ENCODE measurements at places on chromosomes 12 and 14. TPM values are rescaled to one million over a fixed set of nuclear protein-coding genes. Genes with fewer than 3 reads are reported as not detected.

DNA sequence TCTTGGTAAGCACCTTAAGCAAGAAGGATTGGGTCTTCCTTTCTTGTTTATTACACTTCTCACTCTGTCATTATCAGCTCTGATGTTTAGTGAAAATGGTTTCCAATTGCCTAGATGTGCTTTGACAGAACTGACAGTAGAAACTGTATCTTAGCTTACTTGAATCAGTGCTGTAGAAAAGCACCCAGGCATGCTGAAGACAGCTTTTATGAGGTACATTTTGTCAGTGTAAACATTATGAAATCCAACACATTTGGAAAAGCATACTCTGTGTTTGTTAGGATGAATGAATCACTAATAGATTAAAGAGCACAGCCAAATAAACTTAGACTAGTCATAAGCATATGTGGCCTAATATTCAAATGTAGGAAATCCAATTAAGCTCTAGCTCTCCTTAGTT, 290.2 kb upstream of the NPAS3 start:
- no peaks in the 10 kb centered on the region for H3K27me3 ChIP-seq
- no peaks in the 10 kb centered on the region for H3K36me3 ChIP-seq
- H3K4me3 ChIP-seq, result no peak overlapping the region
- no peak for DNase-seq
- no peaks in the 10 kb centered on the region for H3K4me1 ChIP-seq
- H3K27ac ChIP-seq, result no peak overlapping the region

GRCh38 chr12:52258335-52258901, 16.0 kb upstream of the KRT86 start:
- no peak overlapping the region for H3K27ac ChIP-seq
- peaks cover 18% of the 10 kb centered on the region for H3K36me3 ChIP-seq
- peaks cover 60% of the 10 kb centered on the region for H3K27me3 ChIP-seq
- no peak overlapping the region for H3K4me3 ChIP-seq

The SSTR1 gene
- 1.9 TPM for total RNA-seq

- peaks cover 2% of the 10 kb centered on the region for H3K27me3 ChIP-seq
- no peak overlapping the region for H3K4me3 ChIP-seq
- DNase-seq, result no peak
- no peaks in the 10 kb centered on the region for H3K4me1 ChIP-seq
- no peaks in the 10 kb centered on the region for H3K36me3 ChIP-seq
These were observed 171.9 kb downstream of the EMP1 start for GRCh38 chr12:13368431-13368830.

DNA sequence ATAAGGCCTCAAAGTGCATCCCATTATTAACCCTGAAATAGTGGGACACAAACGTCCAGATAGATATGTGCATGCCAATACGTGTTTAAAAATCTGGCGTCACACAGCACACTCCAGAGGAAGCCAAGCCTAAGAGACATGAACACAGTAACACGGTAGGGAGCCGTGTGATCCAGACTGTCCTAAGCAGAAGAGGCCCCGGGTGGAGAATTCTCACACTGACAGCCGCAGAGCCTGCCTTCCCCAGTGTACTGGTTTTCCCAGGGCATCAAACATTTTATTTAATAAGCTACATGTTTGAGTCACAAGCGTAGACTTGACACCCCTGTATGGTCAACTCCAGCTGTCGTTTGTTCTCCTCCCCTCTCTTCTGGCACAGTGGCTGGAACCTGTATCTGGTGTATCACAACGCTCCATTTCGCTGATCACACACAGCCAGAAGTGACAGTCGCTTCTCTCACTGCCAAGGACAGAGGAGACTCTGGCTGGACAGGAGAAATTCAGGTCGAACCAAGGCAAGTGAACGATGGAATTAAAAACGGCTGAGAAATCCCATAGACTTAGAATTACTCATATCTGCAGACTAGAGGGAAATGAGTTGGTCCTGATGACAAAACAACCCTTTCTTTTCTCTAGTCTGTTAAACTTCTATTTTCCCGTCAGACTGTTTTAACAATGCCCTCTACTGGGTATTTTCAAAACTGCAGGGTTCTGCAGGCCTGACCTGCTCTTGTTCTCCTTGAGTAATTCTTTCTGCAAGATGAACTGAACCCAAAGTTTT, 359.9 kb downstream of the RGS6 start:
- H3K27me3 ChIP-seq, result no peaks in the 10 kb centered on the region
- H3K36me3 ChIP-seq, result peaks cover 1% of the 10 kb centered on the region
- DNase-seq, result peak; percentile 29
- no peak overlapping the region for H3K4me3 ChIP-seq

- H3K4me1 ChIP-seq, result no peaks in the 10 kb centered on the region
- H3K27ac ChIP-seq, result no peak overlapping the region
- H3K27me3 ChIP-seq, result peaks cover 2% of the 10 kb centered on the region
These were observed 381.7 kb downstream of the DIO2 start for GRCh38 chr14:79829405-79830166.

GRCh38 chr14:48936362-48936761, 649.8 kb downstream of the RPS29 start:
- H3K4me1 ChIP-seq, result no peaks in the 10 kb centered on the region
- no peak overlapping the region for H3K27ac ChIP-seq
- DNase-seq, result no peak
- H3K27me3 ChIP-seq, result no peaks in the 10 kb centered on the region

The PTCSC3 gene
- not detected for total RNA-seq

The KITLG gene
- total RNA-seq, result 8.1 TPM

The PTPRR gene
- total RNA-seq, result 0.60 TPM

The C1QL4 gene
- 1.2 TPM for total RNA-seq

DNA sequence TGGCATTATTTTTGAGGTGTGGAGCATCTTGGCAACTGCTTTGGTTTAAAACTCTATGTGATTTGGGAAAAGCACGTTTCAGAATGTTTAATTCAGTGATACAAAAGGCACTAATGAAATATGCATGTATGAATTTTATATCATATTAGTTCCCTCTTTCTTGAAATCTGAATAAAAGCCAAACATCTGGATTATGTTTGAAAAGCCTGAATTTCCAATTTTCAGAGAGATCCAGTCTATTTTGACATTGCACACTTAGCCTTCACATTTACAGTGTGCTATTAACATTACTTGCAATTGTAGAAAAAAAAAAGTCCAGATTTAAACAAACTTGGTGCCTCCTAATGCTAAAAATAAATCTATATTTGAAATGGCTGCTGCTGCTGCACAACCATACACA, 219.1 kb upstream of the NPAS3 start:
- no peak for DNase-seq
- no peaks in the 10 kb centered on the region for H3K36me3 ChIP-seq
- H3K4me3 ChIP-seq, result no peak overlapping the region
- H3K27me3 ChIP-seq, result no peaks in the 10 kb centered on the region

DNA sequence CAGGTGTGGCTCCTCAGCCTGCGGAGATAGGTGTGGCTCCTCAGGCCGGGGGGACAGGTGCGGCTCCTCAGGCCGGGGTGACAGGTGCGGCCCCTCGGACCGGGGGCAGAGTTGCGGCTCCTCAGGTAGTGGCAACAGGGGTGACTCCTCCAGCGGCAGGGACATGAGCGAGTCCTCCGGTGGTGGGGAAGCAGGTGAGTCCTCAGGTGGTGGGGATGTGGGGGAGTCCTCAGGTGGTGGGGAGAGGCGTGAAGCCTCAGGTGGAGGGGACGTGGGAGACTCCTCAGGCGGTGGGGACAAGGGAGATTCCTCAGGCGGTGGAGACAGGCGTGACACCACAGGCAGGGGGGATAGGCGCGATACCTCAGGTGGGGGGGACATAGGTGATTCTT, 9.2 kb downstream of the KMT2D start:
- no peaks in the 10 kb centered on the region for H3K27me3 ChIP-seq
- DNase-seq, result no peak
- peaks cover 87% of the 10 kb centered on the region for H3K36me3 ChIP-seq
- H3K27ac ChIP-seq, result no peak overlapping the region
- no peak overlapping the region for H3K4me3 ChIP-seq

DNA sequence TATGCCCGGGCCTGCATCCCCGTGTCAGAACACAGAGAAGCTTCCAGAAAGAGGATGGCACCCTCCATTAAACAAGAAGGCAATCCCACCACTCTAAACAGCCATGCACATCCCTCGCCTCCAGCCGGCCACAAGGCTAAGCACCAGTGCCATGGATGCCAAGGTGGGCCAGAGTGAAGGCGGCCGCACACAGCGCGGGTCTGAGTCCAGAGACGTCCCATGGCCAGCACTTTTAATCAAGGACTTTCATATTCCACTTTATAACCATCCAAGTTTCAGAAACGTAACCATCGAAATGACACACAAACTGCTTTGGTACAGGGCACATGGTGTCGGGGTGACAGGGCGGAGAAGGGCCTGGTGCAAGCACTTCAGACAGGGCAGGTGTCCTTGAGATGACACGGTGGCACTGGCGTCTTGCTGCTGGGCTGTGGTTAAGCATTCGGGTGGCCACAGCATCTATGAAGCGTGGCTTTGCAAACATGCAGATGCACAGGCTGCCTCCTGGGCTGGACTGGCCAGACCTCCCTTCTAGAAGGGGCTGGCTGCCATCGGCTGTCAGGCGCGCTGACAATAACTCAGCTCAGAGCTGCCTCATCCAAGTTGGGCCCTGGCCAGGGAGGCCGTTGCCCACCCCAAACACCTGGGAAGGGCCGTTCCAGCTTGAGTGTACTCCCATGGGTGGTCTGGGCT, 117.2 kb downstream of the RFLNA start:
- peaks cover 27% of the 10 kb centered on the region for H3K4me1 ChIP-seq
- no peak for DNase-seq

DNA sequence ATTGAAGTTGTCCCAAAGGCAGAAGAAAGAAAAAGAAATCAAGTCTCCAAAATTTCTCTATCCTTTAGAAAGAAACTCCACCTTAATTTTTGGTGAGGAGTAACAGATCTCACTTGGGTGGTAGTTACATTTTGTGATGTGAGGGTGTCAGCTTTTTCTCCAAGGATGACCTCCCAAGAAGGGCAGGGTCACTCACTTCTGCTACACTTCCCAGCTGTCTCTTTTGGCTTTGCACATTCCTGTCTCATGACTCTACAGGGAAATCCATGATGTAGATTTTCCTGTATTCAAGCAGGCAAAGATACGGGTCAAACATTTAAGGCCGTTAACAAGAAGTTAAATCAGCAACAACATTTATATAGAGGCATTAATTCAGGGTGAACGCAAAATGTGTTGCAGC, 1016.4 kb downstream of the NRXN3 start:
- DNase-seq, result no peak
- no peak overlapping the region for H3K4me3 ChIP-seq
- no peaks in the 10 kb centered on the region for H3K4me1 ChIP-seq
- H3K36me3 ChIP-seq, result no peaks in the 10 kb centered on the region
- H3K27ac ChIP-seq, result no peak overlapping the region

The LRRIQ1 gene
- 1.3 TPM for total RNA-seq

- peak overlapping the region; percentile 65 for H3K27ac ChIP-seq
- no peaks in the 10 kb centered on the region for H3K36me3 ChIP-seq
- peak; percentile 48 for DNase-seq
- H3K4me3 ChIP-seq, result peak overlapping the region; percentile 94
These were observed 200.9 kb upstream of the CAND1 start for GRCh38 chr12:67068204-67068731.

GRCh38 chr14:30482276-30482675, 76.7 kb upstream of the G2E3 start:
- no peak overlapping the region for H3K4me3 ChIP-seq
- no peak overlapping the region for H3K27ac ChIP-seq
- H3K36me3 ChIP-seq, result peaks cover 3% of the 10 kb centered on the region
- no peaks in the 10 kb centered on the region for H3K27me3 ChIP-seq
- H3K4me1 ChIP-seq, result peaks cover 42% of the 10 kb centered on the region
- DNase-seq, result no peak

DNA sequence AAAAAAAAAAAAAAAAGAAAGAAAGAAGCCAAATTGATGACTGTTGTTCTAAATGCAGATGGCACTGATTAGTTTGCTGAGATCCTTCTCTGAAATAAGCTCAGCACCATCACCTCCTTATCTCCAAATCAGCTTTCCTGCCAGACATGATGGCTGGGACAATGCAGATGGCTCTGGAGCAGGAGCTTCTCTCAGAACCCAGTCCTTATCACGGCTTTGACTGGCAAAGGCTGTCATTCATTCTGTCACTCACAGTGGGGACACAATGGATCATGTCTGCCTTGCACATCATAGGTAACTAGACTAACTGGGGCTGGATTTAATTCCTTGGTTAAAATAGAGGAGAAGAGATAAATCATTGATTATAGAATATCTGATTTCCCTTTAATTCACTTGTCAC, 146.3 kb downstream of the PDZRN4 start:
- DNase-seq, result no peak
- peak overlapping the region; percentile 43 for H3K4me3 ChIP-seq
- H3K36me3 ChIP-seq, result peaks cover 6% of the 10 kb centered on the region
- H3K4me1 ChIP-seq, result peaks cover 46% of the 10 kb centered on the region

DNA sequence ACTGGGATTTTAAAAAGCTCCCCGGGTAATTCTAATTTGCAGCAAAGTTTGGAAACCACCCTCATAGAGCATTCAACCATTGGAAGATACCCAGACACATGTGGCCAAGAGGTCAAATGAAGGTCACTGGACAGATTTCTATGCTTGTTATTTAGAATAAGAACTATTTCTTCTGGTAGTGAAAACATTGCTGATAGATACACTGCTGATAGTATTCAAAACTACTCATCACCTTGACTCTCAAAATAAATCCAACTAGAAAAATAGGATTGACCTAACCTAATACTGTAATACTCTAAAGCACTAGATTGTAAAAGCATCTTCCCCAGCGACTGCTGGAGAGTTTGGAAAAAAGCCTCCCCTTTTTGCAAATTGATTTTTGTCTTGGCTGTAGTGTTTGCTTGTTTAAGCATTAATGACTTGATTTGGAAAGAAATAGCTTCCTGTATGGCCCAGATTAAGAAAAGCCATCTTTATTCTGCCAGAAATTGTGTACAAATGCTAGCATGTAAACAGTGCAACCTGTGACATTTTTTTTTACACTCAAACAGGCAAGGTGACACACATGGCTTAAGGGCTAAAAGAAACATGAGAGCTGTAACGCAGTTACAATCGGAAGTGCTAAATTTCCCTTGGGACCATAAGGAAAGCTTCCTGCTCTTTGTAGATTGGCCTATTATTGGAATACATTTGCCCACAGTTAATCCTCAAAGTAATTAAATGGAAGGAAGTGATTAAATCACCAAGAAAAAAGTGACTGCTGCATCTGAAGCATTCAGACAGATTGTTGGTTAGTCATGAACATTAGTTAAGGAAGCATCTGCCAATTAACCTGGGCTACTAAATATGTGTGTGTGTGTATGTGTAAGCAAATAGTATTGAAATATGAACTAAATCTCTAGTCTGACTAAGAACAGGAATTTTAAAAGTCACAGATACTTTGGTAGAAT, 356.5 kb upstream of the ATP2B1 start:
- no peaks in the 10 kb centered on the region for H3K36me3 ChIP-seq
- H3K27me3 ChIP-seq, result no peaks in the 10 kb centered on the region
- no peak overlapping the region for H3K27ac ChIP-seq
- DNase-seq, result no peak

GRCh38 chr12:104673696-104674482, 217.1 kb downstream of the CHST11 start:
- H3K27me3 ChIP-seq, result no peaks in the 10 kb centered on the region
- H3K4me1 ChIP-seq, result peaks cover 53% of the 10 kb centered on the region
- H3K4me3 ChIP-seq, result no peak overlapping the region
- DNase-seq, result no peak
- peak overlapping the region; percentile 7 for H3K27ac ChIP-seq
- H3K36me3 ChIP-seq, result no peaks in the 10 kb centered on the region

The TNFRSF1A gene
- total RNA-seq, result 32.4 TPM

The ADCY4 gene
- 2.4 TPM for total RNA-seq
